ENCODE measurements at places on chromosomes 7 and 10.

GRCh38 chr10:110612087-110612486, 32.0 kb upstream of the RBM20 start:
- DNase-seq = no peak

DNA sequence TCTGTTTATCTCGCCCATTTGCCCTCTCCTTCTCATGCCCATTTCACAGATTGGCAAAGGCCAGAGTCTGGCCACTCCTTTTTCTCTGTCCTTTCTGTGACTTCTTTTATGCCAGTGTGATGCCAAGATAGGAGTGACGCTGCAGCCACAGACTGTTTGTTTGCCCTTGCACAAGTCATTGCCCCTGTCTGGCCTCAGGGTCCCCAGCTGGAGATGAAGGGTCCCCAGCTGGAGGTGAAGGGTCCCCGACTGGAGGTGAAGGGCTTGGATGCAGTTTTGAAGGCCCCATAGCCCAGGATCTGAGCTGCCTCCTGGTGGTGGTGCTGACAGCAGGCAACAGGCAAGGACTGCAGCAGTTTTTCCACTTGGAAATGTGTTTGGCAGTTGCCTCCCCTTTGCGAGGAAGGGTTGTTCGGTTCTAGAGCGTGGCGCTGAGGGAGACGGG, 50.8 kb upstream of the SLC29A3 start:
- no peak for DNase-seq

- DNase-seq = no peak
Observed at GRCh38 chr10:34479520-34480179, 335.4 kb downstream of the PARD3 start.

DNA sequence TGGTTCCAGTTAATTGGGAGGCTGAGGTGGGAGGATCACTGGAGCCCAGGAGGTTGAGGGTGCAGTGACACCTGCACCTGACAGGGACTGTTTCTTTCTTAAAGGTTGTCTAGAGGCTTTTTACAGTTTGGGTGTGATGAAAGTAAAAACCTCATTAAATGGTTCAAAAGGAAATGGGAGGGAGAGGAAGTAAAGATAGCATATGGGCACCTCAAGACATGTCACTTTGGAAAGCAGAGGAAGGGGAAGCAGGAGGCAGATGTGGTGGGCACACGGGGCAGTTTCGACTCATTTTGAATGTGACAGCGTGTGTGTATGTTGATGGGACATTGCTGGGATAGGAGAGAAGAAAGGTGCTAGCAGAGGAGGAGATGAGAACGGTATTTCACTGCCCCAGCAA, 203.1 kb downstream of the MLLT10 start:
- DNase-seq = no peak
